ENCODE measurements at places on chromosomes 5 and 9. TPM values are rescaled to one million over a fixed set of nuclear protein-coding genes. Genes with fewer than 3 reads are reported as not detected.

Gene ASTN2
- total RNA-seq, result 4.3 TPM

Gene PCYOX1L
- total RNA-seq, result 5.9 TPM

Gene CER1
- not detected for total RNA-seq

Gene PLAC8L1
- total RNA-seq, result not detected

Gene FOXD4L3
- total RNA-seq, result 0.21 TPM

Gene OR1J2
- total RNA-seq, result not detected

Gene ZNF300
- 2.0 TPM for total RNA-seq

Gene SLC6A19
- total RNA-seq, result not detected

Gene ADCY2
- 0.59 TPM for total RNA-seq
